ENCODE measurements at places on chromosomes 11 and 22.

DNA sequence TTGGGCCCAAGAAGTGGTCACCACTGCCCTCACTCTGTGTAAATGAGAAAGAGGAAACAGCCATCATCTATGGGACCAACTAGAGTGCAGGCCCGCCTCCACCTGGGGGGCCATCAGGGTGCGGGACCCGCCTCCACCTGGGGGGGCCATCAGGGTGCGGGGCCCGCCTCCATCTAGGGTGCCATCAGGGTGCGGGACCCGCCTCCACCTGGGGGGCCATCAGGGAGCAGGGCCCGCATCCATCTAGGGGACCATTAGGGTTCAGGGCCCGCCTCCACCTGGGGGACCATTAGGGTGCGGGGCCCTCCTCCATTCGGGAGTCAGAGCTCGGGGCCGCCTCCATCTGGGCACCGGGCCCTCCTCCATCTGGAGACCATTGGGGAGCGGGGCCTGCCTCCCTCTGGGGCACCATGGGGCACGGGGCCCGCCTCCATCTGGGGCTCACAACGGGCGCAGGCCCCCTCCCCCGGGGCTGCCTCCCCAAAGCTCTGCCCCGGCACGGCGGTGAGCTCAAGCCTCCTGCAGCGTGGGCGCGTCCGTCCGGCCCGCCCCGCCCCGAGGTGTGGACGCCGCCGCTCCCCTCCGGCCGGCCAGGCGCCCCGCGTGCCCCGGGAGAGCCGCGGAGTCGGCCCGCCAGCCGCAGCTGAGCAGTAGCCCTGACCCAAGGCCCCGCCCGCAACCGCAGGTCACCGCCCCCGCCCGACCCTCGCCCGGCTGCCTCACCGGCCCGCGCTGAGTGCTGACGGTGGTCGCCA lies 512 bp downstream of the TOLLIP start:
- no peak for DNase-seq

DNA sequence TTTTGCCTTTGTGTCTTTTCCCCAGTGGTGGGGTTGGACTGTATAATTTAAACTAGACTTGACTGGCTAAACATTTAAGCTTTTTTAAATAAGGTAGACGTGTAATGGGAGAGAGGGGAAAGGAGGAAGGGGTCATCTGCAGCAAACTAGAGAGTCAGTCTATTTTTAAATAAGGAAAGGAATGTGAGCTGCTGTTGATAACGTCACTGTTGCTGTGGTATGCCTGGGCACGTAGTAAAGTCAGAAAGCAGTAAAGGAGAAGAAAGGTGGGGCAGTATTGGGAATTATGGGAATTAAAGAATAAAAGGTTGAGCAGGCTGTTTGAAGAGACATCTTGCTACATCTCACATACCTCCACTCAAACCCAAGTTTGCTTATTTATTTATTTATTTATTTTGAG lies 80.4 kb upstream of the FSHB start:
- DNase-seq, result no peak

- DNase-seq, result no peak
Measured at GRCh38 chr22:48494256-48494967, 1333.3 kb downstream of the BRD1 start.

GRCh38 chr22:48919187-48919590 lies 908.5 kb downstream of the BRD1 start:
- peak; percentile 71 for DNase-seq

DNA sequence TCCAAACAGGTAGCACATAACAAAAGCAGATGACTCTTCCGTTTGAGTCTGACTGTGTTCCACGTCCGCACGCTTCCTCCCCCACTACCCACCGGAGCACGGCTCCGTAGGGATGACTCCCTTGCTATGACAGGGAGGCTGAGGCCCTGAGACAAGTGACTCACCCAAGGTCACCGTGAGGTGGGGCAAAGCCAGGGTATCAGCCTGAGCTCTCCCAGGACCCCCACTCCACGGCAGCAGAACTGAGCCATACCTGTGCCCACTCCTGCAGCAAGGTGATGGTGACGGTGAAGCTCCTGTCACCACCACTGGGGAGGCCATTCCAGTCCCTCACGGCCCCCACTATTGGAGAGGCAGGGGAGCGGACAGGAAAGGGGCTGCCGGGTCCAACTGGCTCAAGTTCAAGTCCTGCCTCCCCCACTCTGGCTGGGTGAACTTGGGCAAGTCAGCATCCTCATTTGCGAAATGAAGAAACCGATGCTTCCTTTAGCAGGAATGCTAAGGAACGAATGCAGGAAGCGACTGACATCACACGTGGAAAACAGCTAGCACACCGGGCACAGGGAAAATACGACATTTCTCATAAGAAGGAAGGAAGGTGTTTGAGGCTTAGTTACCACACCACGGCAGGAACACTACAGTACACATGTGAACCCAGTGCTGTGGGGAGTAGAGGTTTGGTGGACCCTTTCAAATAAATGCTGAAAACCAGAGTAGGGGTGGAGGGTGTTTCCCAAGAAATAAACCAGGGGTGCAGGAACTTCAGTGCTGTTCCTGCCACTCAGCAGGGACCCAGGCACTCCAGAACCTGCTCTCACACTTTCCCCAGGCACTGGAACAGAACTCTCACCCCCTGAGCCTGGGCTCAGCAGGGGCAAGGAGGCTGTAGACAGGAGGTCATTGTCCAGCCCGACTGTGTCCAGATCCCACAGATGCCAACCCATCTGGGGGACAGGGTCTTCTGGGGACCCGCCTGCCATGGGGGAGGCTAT lies 32.4 kb upstream of the CBX7 start:
- DNase-seq, result no peak

DNA sequence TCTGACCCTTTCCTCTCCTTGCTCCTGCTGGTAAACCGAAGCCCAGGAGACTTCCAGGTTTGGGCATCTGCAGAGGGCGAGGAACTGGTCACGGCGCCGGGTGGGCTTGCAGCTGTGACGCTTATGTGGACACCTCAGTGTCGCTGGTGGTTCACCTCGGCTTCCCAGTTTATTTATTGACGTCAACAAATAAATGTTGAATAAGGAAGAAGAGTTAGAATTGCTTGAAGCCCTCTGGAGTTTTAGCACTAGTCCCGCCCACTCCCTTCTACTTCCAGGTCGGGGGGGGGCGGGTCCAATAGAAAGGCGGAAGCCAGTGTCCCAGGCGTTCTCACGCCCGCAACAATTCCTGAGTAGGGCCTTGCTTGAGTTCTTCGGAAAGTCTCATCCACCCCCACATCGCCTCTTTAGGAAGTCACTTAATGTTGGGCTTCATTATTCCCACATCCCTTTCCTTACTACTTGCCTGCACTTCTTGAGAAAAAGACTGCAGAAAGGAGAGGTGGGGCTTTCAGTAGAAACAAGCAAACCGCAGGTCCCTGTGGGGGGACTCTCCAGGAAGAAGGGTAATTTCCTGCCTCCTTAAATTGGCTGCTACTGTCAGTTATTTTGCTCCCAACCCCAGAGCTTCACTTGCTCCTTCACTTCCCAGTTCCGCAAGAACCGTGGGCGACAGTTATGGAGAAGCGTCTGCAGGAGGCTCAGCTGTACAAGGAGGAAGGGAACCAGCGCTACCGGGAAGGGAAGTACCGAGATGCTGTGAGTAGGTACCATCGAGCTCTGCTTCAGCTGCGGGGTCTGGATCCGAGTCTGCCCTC lies at the start of gene TTC9C:
Gene TTC9C, plus strand, starts transcription at position 316 of the 818 bp plus-strand sequence. Its CDS starts 363 bp downstream, at position 679.
- peak; percentile 74 for DNase-seq

DNA sequence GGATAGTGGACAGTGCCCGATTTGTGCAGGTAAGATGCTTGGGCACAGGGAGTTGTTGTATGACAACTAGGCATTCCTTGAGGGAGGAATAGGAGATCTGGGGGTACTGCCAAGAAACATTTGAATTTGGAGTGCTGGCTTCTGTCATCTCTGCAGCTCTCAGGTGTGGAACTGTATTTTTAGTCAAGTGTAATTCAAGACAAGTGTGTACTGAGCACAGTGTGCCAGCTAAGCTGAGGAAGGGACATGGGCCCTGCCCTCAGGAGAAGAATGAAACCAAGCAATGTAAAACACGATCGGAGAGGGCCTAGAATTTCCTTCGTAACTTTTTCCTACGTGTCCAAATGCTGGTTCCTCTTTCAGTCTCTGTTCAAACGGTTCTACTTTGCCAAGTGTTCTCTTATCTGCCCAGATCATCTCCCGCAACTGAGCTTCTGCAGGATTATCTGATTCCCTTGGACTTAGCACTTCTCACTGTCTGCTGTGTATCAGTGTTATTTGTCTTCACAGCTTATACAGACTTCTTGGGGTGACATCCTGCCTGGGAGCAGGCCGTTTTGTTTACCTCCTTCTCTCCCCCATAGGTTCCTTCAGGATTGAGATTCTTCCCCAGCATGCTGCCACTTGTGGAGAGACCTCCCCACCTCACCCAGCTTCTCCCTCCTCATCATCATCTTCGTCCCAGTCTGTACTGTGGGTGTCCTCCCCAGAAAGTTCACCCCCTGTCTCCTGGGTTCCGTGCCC lies 27.6 kb downstream of the ART5 start:
- no peak for DNase-seq

DNA sequence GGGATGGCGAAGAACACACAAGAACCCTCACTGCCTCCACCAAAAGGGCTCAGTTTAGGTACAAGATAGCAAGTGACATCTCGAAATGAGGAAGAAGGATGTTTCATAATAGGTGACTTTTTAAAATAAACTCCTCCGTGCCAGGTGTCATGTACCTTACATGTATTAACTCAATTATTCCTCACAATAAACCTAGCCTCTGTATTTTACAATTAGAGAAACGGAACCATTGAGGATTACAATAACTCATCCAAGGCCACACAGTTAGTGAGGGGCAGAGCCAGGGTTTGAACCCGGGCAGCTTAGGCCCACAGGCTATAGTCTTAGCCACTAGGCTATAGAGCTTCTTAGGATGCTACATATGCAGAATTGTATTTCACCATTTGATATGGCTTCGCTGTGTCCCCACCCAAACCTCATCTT lies 965 bp upstream of the PAMR1 start:
- no peak for DNase-seq
